DND-41 (cell line): ENCODE measurements at places on chromosomes 13 and 19.

GRCh38 chr13:49029570-49029969 is 53.9 kb downstream of the FNDC3A start:
- no peak for DNase-seq

DNA sequence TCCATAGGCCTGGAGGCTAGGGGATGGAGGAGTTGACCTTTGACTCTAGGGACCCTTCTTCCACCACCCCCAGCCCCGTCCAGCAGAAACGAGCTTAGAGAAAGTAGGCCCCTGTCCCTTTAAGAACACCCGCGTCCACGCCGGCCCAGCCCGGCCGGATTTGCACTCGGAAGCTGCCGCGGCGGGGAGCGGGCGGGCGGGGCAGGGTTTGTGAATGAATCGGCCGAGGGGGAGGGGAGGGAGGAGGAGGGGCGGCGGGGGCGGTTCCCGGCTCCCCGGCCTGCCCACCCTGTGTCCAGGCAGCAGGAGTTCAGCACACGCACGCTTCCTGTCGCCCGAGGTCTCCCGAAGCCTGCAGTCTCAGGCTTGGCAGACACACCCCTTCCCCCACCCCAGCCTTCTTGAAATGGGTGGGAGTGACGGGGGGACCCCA is 1.5 kb downstream of the UNC13A start:
- DNase-seq: no peak

- DNase-seq: no peak
Observed at GRCh38 chr13:108342369-108343289, 73.1 kb downstream of the TNFSF13B start.

DNA sequence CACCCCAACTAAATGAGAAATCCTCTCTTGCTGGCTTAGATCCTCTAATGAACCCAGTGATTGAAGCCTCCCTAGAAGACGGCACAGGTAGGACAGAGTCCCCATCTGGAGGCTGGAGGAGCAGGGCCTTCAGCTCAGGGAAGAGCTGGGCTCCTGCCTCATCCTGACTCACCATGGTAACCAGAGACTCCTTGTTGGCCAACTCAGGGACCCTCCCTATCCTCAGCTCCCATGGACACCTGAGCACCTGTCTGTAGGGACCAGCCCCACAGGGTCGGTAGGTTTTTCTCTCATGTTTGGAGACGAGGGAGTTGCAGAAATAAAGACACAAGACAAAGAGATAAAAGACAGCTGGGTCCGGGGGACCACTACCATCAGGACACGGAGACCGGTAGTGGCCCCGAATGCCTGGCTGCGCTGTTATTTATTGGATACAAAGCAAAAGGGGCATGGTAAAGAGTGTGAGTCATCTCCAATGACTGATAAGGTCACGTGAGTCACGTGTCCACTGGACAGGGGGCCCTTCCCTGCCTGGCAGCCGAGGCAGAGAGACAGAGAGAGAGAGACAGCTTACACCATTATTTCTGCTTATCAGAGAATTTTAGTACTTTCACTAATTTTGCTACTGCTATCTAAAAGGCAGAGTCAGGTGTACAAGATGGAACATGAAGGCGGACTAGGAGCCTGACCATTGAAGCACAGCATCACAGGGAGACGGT is 26.6 kb downstream of the SIGLEC7 start:
- DNase-seq: no peak

GRCh38 chr19:1685046-1685445 is 32.6 kb upstream of the TCF3 start:
- no peak for DNase-seq

GRCh38 chr13:93577105-93577504 is 350.5 kb downstream of the GPC6 start:
- DNase-seq: no peak

GRCh38 chr19:45115809-45116615 is 23.0 kb downstream of the PPP1R37 start:
- no peak for DNase-seq

DNA sequence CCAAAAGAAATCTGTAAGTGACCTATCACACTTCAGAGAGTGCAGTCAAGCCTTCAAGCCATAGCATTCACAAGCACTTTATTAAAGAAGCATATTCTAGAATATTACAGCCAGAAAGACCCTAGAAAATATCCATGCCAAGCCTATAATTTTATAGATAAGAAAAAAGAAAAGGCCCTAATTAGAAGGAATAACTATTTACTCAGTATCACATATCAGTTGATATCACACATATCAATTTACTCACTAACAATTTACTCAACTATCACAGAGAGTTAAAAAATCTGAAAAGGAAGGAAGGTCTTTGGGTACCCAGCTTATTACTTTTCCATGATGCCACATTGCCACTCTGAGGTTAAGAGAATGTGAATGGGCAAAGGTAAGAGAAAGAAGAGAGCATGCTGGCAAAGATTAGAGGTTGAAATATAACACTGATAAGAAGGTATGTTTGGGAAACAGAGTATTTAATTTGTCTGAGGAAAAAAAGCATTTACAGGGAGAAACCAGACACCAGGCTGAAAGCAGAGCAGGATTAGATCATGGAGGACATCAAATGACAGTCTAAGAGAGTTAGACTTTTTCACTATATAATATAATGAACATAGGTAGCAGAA is 186.2 kb downstream of the VWA8 start:
- no peak for DNase-seq

DNA sequence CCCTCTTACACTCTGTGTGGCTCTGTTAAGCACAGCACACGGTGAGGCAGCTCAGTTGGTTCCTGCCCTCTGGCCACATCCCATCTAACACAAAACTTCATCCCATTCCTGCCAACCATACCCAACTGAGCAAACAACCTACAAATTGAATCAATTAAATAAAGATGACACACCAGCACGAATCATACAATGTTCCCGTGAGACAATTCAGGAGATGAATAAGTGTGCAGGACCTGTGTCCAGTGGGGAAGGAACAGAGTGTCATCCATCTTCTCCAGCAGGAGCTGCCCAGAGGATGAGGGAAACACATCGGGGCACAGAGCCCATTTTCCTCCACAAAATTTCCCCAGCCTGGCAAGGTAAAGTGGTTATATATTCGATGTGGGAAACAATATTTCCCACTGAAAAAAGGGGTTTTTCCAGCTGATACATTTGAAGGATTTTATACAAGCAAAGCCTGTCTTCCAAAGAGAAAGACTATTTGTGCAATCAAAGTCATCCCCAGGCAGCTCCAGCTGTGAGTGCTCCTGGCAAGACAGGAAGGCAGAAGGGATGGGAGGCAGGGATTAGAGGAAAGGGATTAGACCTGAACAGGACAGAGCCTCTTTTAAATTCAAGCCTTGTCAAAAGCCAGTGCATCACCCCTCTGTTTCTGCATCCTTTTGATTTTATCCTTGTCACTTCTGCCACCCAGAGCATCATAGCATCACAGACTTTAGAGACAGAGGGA is 240.2 kb downstream of the LHFPL6 start:
- no peak for DNase-seq

DNA sequence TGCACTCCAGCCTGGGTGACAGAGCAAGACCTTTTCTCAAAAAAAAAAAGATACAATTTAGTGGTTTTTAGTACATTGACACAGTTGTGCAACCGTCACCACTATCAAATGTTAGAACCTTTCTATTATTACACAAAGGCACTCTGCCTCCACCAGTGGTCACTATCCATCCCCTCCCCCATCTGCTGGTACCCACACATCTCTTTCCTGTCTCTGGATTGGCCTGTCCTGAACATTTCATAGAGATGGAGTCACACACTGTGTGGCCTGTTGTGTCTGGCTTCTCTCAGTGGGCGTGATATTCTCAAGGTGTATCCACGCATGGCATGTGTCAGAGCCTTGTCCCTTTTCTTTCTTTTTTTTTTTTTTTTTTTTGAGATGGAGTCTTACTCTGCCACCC is 11.2 kb downstream of the KDM4B start:
- DNase-seq: no peak

DNA sequence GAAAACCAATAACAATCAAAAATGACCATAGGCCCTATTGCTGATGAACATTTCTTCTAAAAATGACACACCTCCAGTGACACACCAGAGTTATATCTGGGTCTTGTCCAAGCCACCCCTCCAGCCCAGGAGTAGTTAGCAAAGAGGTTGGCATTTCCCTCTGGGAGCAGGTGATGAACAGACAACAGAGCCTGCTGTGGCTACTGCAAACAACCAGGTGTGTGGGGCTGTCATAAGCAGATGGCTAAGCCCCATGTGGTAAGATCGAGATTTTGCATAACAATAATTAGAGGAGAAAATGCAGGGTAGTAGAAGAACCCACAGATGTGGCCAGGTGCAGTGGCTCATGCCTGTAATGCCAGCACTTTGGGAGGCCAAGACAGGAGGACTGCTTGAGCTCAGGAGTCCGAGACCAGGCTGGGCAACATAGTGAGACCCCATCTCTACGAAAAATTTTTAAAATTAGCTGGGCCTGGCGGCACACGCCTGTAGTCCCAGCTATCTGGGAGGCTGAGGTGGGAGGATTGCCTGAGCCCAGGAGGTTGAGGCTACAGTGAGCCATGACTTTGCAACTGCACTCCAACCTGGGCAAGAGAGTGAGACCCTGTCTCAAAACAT is 5.0 kb downstream of the XRCC1 start:
- no peak for DNase-seq

- DNase-seq: no peak
Observed at GRCh38 chr13:76687467-76687866, 198.7 kb downstream of the KCTD12 start.

DNA sequence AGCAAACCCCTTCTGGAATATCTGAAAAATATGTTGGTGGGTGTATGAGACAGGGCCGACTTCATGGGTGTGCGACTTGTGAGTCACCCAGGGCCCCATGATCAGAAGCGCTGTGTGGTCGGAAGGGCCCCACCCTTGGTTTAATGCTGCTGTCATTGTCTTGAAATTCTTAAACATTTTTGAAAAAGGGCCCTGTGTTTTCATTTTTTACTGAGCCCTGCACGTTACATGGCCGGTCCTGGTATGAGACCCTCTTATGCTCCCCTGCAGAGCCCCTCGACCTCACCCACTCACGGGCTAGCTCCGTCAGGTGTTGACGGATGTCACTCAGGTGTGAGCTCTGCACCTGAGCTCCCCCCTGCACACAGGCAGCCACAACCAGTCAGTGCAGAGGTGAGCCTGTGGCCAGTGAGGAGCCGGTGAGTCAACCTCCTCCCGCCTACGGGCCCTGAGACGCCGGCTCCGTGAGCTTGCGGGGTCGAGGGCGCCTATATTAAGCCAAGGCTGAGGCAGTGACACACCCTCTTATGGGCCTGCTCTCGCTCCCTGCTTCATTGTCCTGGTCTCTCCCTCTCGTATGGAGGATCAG is 27.7 kb downstream of the GADD45B start:
- DNase-seq: no peak
